Adipocyte (in vitro differentiated cells): ENCODE measurements at places on chromosomes 11 and 22.

DNA sequence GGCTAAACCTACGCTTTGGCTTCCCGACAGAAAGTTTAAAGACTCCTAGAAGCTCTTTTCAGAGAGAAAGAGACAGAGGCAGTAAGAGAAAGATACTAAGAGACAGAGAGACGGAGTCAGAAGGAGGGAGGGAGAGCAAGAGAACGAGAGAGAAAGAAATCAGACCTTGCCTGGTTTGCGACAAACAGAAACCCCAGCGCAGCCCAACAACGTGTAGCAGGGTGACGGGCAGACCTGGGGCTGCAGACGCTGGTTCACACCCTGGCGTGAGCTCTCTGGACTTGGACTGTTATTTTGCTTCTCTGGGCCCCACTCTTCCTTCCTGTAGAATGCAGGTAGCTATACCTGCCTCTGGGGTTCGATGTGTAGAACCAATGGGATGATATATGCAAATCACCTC lies 244.4 kb upstream of the SYN3 start:
- no peak for DNase-seq

DNA sequence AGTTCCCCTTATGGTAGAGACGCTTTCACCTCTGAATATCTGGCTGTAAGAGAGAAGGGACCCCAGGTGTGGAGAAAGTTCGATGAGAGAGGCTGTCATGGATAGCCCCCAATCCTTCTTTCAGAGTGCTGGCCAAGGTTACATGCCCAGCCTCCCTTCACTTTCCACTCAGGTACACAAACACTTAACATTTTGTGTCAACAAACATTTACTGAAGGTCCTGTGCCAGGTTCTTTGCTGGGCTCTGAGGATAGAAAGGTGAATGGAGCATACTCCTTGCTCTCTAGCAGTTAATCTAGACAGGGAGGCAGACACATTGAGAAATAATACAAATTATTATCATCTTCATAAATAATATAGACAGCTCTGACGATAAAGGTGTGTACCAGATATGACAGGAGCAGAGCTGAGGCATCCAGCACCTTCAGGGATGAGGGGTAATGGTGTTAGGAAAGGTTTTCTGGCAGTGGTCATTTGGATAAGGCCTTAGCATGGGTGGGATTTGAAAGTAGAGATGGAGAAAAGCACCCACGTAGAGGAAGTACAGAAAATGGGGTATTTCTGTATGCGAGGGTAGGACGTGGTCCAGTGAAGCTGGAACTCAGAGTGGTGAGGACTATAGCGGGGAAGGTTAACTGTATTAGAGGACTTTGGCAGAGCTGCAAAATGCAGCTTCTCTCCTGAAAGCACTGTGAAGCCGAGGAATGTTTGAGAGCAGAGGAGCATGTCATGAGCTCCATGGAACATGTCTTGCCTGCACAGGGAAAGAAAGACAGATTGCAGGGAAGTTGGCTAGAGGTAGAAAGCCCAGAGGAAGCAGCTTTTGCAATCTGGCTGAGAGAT lies 19.6 kb downstream of the PPFIBP2 start:
- DNase-seq = no peak

DNA sequence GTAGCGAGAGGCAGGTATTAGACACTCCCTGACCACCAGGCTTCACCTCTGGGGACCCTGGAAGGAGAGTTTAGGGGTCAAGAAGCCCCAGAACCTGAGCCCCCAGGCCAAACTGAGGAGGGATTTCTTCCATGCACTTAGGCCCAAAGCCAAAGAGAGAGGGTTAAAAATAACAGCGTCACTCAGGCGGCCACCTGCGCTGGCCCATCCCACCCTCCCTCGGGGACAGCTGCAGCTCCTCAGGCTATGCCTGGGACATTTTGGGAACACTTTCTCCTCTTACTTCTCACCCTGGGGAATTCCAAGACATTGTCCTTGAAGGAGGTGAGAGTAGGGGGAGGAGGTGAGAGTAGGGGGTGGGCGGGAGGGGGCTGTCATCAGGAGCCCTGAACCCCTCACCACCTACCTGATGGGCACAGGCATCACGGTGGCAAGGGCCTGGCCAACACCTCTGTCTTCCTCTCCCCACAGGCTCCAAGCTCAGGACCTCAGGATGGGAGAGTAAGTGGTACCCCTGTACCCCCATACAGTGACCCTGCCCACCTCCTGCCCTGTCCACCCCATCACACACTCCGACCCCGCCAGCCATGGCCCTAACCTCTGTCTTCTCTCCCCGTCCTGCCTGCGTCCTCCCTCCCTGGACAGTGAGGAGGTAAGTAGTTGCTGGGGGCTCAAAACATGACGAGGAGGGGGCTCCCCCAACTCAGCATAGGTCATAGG lies 583 bp downstream of the TNNI2 start:
- no peak for DNase-seq

- DNase-seq = peak; percentile 91
These were observed at the start of gene MICAL3 for GRCh38 chr22:18024276-18024939. TSS of gene MICAL3 (minus strand) at chr22:18024561. CDS start at chr22:17906812, 117,749 bp downstream.

- peak; percentile 99 for DNase-seq
These were observed 3.7 kb upstream of the DPF2 start for GRCh38 chr11:65329944-65330403.

GRCh38 chr11:112983887-112984286 lies 22.7 kb downstream of the NCAM1 start:
- no peak for DNase-seq

DNA sequence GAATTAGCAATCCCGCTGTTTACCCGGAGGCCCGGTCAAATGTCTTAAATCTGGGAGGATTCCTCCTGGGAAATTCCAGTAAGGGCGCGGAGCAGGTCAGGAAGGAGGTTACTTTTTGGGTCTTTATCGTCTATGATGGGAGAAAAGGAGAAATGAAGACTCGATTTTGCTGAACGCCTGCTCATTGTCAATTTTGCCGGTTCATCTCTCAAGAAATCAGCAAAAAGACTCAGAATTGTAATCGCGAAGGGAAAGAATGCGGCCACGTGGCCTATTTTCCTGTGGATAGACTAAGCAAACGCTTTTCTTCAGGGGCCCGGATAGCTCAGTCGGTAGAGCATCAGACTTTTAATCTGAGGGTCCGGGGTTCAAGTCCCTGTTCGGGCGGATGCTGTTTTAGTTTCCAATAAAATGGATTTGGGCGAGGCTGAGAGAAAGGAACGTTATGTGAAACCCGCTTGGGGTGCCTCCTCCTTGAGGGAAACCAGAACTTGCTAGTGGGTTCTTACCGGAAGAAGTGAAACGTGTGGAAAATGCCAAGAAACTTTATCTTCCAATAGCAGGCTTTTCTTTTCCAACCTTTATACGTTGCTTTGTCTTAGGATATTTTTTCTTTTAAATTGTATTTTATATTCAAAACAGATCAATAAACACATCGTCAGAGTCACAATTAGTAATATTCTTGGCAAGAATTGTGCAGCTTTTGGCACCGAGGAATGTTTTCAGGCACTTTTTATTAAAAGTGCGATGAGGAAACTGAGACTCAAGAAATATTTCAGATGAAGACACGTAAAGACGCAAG lies 45.0 kb downstream of the OR4D9 start:
- peak; percentile 94 for DNase-seq

GRCh38 chr22:45164270-45165088 lies 754 bp downstream of the NUP50 start:
- DNase-seq = peak; percentile 56

DNA sequence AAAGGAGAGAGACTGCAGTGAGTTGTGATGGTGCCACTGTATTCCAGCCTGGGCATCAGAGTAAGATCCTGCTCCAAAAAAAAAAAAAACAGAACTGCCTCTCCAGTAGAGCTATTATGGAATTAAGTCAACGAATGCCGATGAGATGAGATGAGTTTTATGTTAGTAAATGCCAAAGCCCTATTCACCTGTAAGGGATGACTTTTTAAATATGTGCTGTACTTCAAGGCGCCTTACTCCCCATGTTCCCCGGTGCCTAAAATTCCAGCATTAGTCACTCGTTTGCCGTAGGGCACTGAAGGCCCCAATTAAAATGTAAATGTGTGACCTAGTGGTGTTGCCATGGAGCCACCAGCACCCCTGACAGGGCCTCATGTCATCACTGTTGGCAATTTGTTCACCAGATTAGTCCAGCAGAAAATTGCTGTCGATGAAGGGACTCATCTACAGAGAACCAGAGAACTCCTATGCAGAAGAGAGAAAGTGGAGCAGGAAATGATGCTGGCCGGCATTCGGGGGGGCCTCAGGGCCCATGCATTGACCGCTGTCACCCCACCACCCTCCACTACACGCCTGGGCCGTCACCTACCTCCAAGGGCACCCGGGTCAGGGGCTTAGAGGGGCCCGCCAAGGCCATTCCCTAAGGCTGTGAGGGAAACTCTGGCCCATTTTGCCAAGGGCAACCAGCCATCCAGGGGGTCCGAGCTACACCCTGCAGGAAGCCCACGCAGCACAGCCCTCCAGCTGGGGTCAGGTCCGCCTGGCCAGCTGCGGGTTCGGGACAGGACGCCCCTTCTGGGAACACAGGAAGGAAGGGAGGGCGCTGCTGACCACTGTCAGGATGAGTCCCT lies 17.8 kb downstream of the LIF start:
- DNase-seq = peak; percentile 49

GRCh38 chr11:61899146-61899841 lies 7.9 kb upstream of the FADS3 start:
- DNase-seq = peak; percentile 84

GRCh38 chr11:78386215-78386941 lies 31.2 kb downstream of the GAB2 start:
- DNase-seq = no peak

DNA sequence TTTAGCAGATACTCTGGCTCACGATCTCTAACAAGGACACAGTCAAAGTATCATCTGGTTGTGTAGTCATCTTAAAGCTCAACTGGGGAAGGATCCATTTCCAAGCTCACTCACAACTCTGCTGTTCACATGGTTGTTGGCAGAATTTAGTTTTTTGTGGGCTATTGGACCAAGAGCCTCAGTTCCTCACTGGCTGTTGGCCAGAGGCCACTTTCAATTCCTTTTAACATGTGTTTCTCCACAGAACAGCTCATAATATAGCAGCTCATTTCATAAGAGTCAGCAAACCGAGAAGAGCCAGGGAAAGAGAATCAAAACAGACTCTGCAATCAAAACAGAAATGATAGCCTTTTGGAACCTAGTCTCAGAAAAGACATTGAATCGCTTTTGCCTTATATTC lies 22.6 kb downstream of the IZUMO1R start:
- no peak for DNase-seq

GRCh38 chr22:37782340-37783168 lies 25.2 kb upstream of the GCAT start:
- no peak for DNase-seq

GRCh38 chr22:44491269-44492035 lies 6.6 kb downstream of the RTL6 start:
- DNase-seq = no peak

DNA sequence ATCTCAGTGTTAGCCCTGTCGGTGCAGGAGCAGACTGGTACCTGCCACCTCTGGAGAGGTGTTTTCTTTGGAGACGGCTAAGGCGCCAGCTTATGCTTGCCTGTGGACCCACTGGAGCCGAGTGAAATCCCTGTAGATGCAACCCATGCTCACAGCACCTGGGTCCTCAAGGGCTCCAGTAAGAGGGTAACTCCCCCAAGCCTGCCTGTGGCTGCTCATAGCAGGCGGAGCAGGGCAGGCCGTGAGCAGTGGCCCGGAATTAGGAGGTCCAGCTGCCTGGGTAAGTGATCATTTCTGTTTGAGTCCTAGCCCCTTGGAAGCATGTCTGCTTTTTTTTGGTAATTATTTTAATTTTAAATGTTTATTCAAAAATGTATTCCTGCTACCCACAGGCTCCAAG lies 43.8 kb downstream of the NAT10 start:
- DNase-seq = no peak

DNA sequence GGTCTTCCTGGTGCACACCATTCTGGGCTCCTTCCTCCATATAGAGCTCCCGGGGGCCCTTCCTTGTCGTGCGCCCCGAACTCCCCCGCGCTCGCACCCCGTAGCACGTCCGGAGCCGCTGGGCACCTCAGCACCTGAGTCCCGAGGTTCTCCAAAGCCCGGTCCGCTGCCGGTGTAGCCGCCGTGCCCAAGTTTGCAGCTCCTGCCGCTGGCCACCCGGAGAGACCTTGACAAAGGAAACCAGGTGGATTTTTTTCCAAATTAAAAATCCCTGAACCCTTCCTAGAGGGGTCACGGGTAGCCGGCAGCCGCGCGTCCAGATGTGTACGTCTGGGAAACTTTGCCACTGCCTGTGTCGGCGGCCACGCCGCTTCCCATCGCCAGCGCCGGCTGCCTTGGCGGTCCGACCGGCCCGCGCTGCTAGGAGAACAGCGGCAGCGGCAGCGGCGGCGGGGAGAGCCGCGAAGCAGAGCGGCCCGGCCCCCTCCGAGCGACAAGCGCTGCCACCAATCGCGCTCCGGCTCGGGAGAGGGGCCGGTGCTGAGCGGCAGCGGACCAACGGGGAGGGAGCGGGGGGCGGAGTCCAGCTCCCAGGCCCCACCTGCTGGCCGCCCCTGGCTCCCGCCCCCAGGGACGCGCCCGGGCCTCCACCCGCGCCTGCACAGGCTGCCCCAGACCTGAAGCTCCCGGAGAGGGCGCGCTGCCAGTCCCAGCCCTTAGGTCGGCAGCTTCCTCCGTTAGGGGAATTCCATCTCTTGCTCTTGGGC lies at the start of gene GALNT18:
GALNT18 (minus strand) TSS at position 433 of the 767 bp plus-strand sequence.
- peak; percentile 93 for DNase-seq

DNA sequence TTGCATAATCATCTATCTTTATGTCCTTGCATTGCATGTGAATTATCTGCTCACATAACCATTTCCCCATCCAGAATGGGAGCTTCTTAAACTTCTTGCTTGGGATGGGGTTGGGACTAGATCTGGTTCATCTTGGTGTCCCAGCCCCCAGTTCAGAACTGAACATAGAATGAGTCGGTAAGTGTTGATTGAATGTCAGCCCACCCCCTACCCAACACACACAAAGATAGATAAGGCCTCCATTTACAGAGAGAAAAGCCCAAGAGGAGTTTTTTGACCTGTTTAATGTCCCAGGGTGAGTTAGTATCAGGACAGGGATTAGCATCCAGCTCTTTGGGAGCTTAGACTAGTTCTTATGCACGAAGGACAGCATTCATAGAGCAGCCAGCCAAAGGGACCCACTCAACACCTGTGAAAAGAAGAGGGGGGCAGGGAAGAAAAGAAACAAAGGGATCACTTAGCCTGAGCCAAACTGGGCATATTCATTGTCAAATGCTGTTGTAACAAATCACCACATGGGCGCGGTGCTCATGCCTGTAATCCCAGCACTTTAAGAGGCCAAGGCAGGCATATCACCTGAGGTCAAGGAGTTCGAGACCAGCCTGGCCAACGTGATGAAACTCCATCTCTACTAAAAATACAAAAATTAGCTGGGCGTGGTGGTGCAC lies 57.4 kb downstream of the CHRDL2 start:
- DNase-seq = no peak
